Breast epithelium (tissue), 4 donors: ENCODE measurements at places on chromosomes 3 and 15. TPM values are rescaled to one million over a fixed set of nuclear protein-coding genes. Genes with fewer than 3 reads are reported as not detected.

The DNAH12 gene
- total RNA-seq, result 0.15 TPM

The MESP1 gene
- total RNA-seq, result 6.2 TPM

The STARD5 gene
- total RNA-seq, result 6.7 TPM

The CLDN11 gene
- total RNA-seq, result 28.8 TPM

The RTP4 gene
- total RNA-seq, result 2.3 TPM

The ATP13A5 gene
- total RNA-seq, result not detected

The ANKRD63 gene
- not detected for total RNA-seq

The GRAMD2A gene
- total RNA-seq, result 18.7 TPM

DNA sequence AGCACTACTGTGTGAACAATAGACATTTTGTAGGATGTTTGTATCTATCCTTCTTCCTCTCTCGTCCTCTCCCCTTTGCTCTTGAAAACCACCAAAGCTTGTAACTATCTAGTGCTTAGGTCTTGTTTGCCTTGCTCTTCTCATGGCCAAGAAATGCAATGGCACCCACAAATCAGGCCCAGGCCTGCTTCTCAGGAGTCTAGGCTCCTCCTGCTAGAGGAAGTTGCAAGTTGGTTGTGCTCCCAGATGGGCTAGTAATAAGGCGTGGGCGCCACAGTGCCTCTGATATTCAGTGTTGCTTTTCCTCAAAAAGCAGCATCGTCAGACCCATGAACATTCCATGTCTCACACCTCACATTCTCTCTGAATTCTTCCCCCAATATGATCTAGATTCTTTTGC lies 28.7 kb downstream of the ZNF385D start:
- no peaks in the 10 kb centered on the region for H3K36me3 ChIP-seq
- H3K4me1 ChIP-seq, result no peaks in the 10 kb centered on the region
- H3K4me3 ChIP-seq, result no peak overlapping the region
- H3K27ac ChIP-seq, result peak overlapping the region; percentile 43

- H3K27me3 ChIP-seq, result no peaks in the 10 kb centered on the region
- H3K36me3 ChIP-seq, result no peaks in the 10 kb centered on the region
- no peak overlapping the region for H3K4me3 ChIP-seq
- no peak overlapping the region for H3K27ac ChIP-seq
- no peaks in the 10 kb centered on the region for H3K4me1 ChIP-seq
Observed at GRCh38 chr3:193805448-193805847, 212.4 kb downstream of the OPA1 start.

DNA sequence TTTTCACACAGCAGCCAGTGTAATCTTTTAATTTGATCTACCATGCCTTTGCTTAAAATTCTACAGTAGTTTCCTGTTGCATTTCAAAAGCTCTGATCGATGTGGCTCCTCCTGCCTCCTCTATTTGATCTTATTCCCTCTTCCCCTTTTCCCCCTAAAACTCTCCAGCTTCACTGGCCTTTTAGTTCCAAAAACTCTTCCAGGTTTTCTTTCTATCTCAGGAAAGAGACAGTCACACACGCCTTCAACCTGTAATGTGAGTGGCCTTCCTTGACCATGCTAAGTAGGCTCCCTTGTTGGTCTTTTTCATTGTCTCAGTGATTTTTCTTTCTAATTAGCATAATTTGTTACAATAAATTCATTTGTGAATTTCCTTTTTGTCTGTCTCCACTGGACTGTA lies 985 bp downstream of the TEX9 start:
- H3K36me3 ChIP-seq, result no peaks in the 10 kb centered on the region
- no peak for DNase-seq
- peak overlapping the region; percentile 2 for H3K27ac ChIP-seq
- H3K27me3 ChIP-seq, result no peaks in the 10 kb centered on the region
- no peak overlapping the region for H3K4me3 ChIP-seq

DNA sequence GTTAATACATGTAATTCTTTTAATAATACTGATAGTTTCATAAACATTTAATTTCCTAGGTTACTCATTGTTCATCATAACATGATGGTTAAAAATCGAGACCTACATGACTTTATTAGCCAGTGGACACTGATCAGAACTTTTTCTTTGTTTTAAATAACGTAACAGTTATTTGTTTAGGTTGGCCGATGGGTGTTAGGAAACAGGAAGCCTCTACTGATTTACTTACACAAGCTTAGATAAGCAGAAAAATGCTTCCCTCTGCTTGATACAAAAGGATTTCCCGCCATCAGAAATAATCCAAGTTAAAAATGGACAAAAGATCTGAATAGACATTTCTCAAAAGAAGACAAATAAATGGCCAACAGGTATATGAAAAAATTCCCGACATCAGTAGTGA lies 16.6 kb upstream of the APH1B start:
- no peak overlapping the region for H3K27ac ChIP-seq
- H3K4me1 ChIP-seq, result no peaks in the 10 kb centered on the region
- H3K27me3 ChIP-seq, result no peaks in the 10 kb centered on the region
- no peak overlapping the region for H3K4me3 ChIP-seq
- H3K36me3 ChIP-seq, result no peaks in the 10 kb centered on the region

GRCh38 chr3:48268936-48269561 lies 28.1 kb downstream of the ZNF589 start:
- H3K27ac ChIP-seq, result peak overlapping the region; percentile 90
- no peaks in the 10 kb centered on the region for H3K27me3 ChIP-seq
- H3K4me1 ChIP-seq, result peaks cover 6% of the 10 kb centered on the region
- DNase-seq, result no peak

DNA sequence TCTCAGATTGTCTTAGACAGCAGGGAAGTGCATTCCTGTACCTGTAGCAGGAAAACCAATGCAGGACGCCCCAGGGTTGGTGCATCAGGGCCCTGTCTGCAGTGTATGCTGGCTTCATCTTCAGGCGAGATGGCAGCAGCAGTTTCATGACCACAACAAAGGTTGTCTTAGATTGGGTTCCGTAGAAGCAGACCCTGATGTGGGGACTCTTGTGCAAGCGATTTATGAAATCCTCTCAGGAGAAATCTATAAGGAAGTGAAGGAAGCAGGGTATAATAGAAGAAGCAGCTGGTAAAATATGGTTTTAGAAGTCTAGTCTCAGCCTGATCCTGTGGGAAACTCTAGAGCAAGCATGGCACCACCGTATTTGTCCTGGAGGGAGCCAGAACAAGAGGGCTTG lies 25.0 kb downstream of the DNAH1 start:
- no peaks in the 10 kb centered on the region for H3K4me1 ChIP-seq
- H3K36me3 ChIP-seq, result no peaks in the 10 kb centered on the region
- no peak overlapping the region for H3K27ac ChIP-seq
- no peaks in the 10 kb centered on the region for H3K27me3 ChIP-seq
- no peak overlapping the region for H3K4me3 ChIP-seq

GRCh38 chr3:109874896-109875708 lies 537.8 kb upstream of the DPPA4 start:
- no peak overlapping the region for H3K27ac ChIP-seq
- H3K4me1 ChIP-seq, result no peaks in the 10 kb centered on the region
- DNase-seq, result no peak
- H3K27me3 ChIP-seq, result no peaks in the 10 kb centered on the region
- H3K36me3 ChIP-seq, result no peaks in the 10 kb centered on the region

DNA sequence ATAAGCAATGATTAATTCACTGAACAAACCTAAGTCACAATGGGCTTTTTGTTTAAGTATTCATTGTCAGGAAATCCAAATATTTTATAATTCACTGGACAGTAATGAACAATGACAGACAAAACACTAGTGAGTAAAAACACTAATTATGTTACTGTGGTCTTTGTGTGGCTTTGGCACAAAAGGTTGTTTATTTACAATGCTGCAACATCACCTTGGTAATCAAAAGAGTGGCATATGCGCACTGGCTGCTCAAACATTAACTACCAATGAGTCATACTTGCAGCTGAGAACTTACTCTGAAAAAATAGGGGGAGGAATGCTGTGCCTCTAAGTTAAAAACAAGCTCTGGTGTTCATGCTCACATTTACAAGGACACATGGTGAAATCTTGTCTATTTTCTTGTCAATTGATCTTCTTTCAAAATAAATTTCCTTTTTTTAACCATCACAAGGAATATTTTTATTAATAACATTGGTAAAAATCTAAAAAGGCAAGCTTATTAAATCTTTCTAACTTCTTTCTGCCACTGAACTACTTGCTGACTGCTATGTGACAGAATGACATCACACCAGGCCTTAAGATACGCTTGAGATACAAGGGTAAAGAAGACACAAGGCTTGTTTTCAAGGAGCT lies 85.2 kb upstream of the PPIB start:
- no peaks in the 10 kb centered on the region for H3K4me1 ChIP-seq
- H3K27ac ChIP-seq, result peak overlapping the region; percentile 75
- no peaks in the 10 kb centered on the region for H3K27me3 ChIP-seq
- DNase-seq, result no peak
- no peaks in the 10 kb centered on the region for H3K36me3 ChIP-seq
- no peak overlapping the region for H3K4me3 ChIP-seq

- no peaks in the 10 kb centered on the region for H3K4me1 ChIP-seq
- no peak overlapping the region for H3K4me3 ChIP-seq
- no peaks in the 10 kb centered on the region for H3K36me3 ChIP-seq
Observed at GRCh38 chr3:184795522-184796190, 16.3 kb upstream of the VPS8 start.

- no peak overlapping the region for H3K4me3 ChIP-seq
- no peak for DNase-seq
- no peaks in the 10 kb centered on the region for H3K4me1 ChIP-seq
- H3K27me3 ChIP-seq, result no peaks in the 10 kb centered on the region
- H3K27ac ChIP-seq, result no peak overlapping the region
Observed at GRCh38 chr3:47377186-47377585, 3.6 kb upstream of the PTPN23 start.

- peaks cover 14% of the 10 kb centered on the region for H3K27me3 ChIP-seq
- no peak overlapping the region for H3K4me3 ChIP-seq
- H3K27ac ChIP-seq, result no peak overlapping the region
- H3K4me1 ChIP-seq, result no peaks in the 10 kb centered on the region
Observed at GRCh38 chr3:127152684-127153505, 40.0 kb upstream of the PRR23E start.

DNA sequence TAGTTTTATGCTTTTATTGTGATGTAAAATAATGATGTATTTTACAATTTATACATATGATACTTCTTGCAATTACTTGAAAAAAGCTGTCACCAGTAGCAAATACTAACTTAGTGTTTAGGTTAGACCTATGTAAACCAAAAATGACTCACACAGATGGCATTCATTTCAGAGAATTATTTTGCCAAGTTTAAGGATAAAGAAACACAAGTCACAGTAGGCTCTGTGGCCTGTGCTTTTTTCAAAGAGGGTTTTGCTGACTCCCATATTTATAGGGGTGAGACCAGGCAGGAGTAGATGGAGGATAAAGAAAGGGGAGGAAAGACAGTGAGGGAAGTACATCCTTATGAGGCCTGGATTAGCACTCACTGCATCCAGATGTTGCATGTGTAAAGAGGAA lies 356.6 kb upstream of the NPAP1 start:
- no peaks in the 10 kb centered on the region for H3K4me1 ChIP-seq
- no peaks in the 10 kb centered on the region for H3K36me3 ChIP-seq
- H3K27me3 ChIP-seq, result no peaks in the 10 kb centered on the region
- H3K4me3 ChIP-seq, result no peak overlapping the region
- no peak overlapping the region for H3K27ac ChIP-seq
- no peak for DNase-seq

DNA sequence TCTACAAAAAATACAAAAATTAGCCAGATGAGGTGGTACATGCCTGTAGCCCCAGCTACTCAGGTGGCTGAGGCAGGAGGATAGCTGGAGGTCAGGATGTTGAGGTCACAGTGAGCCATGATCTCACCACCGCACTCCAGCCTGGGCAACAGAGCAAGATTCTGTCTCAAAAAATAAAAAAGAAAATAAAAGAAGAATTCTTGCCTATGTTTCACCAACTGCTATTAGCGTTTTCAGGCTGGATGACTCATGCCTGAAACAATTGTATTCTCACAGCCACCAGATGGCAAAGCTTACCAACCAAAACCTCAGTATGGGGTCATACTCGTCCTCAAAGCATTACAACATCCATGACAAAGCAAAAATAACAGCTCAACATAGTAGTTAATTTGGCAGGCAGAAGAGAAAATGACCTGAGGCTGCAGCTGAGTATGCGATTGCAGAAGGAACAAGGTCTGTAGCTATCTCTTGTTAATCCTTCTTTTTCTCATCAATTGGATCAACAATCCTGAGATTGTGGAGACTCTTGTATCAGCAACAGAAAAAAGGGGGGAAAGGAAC lies 52.2 kb downstream of the TP53BP1 start:
- no peaks in the 10 kb centered on the region for H3K36me3 ChIP-seq
- no peaks in the 10 kb centered on the region for H3K4me1 ChIP-seq
- no peaks in the 10 kb centered on the region for H3K27me3 ChIP-seq
- H3K4me3 ChIP-seq, result no peak overlapping the region
- H3K27ac ChIP-seq, result peak overlapping the region; percentile 74

GRCh38 chr3:111547631-111548030 lies 5.6 kb downstream of the CD96 start:
- DNase-seq, result no peak
- H3K4me3 ChIP-seq, result no peak overlapping the region
- H3K36me3 ChIP-seq, result no peaks in the 10 kb centered on the region
- H3K4me1 ChIP-seq, result no peaks in the 10 kb centered on the region
- H3K27me3 ChIP-seq, result no peaks in the 10 kb centered on the region
- H3K27ac ChIP-seq, result no peak overlapping the region

DNA sequence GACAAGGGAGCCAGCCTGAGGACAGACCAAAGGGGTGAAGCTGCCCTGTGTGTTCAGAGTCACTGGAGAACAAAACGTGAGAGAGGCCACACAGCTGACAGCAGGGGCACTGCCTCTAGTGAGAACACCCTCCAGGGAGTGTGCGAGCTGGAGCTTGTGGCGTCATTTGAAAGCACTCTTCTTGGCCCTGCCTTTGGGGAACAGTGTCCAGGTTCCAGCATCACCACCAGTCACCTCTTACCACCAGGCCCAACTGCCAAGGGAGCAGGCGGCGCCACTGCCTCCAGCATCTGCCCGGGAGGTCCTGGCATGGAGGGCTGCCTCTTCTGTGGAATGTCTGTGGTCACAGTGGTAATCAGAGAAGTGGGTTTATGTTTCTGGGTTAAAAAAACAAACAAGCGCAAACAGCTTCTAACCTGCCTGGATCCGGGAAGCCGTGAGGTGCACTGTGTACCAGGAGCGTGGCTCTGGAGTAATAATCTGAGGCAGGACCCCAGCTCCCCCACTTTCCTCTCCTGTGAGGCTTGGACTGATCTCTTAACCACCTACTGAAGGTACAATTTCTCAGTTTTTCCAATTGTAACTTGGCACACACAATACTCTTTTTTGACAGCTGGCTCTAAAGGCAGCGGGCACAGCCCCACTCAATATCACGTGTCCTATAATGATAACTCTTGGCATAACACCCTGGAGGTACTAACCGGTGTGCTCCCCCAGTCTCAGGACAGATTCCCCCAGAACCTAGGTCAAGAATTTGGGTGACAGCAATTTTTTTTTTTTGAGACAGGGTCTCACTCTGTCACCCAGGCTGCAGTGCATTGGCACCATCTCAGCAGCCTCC lies 32.2 kb upstream of the CDCP1 start:
- peak; percentile 32 for DNase-seq
- H3K27ac ChIP-seq, result no peak overlapping the region
- H3K4me1 ChIP-seq, result no peaks in the 10 kb centered on the region
- H3K36me3 ChIP-seq, result no peaks in the 10 kb centered on the region
- H3K27me3 ChIP-seq, result no peaks in the 10 kb centered on the region
- H3K4me3 ChIP-seq, result no peak overlapping the region

GRCh38 chr3:197417441-197417840 lies 119.0 kb upstream of the DLG1 start:
- no peak overlapping the region for H3K4me3 ChIP-seq
- no peaks in the 10 kb centered on the region for H3K4me1 ChIP-seq
